Panc1 (cell line): ENCODE measurements at places on chromosomes 11 and 22.

- no peak for DNase-seq
These were observed 396.4 kb downstream of the METTL15 start for GRCh38 chr11:28504555-28505110.

DNA sequence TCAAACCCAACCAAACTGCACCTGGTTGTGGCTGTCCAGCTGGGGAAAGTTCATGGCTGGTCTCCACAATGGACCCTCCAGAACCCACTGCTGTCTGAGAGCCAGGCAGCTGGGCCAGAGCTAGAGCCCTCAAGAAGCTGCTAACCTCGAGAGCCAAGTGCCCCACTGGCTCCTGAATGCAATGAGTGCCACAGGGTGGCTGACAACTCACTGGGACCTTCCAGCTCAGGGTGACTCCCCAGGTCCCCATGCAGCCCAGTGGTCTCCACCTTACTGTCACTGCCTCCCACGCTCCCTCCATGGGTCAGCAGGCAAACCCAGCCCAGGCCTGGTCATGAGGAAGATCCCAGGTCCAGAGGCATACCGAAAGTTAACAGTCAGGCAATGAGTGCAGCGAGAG is 8.0 kb upstream of the CHST1 start:
- DNase-seq, result no peak

- no peak for DNase-seq
These were observed 45.6 kb downstream of the EIF3F start for GRCh38 chr11:8032576-8033304.

GRCh38 chr11:76135491-76135890 is 70.8 kb downstream of the WNT11 start:
- DNase-seq, result no peak

DNA sequence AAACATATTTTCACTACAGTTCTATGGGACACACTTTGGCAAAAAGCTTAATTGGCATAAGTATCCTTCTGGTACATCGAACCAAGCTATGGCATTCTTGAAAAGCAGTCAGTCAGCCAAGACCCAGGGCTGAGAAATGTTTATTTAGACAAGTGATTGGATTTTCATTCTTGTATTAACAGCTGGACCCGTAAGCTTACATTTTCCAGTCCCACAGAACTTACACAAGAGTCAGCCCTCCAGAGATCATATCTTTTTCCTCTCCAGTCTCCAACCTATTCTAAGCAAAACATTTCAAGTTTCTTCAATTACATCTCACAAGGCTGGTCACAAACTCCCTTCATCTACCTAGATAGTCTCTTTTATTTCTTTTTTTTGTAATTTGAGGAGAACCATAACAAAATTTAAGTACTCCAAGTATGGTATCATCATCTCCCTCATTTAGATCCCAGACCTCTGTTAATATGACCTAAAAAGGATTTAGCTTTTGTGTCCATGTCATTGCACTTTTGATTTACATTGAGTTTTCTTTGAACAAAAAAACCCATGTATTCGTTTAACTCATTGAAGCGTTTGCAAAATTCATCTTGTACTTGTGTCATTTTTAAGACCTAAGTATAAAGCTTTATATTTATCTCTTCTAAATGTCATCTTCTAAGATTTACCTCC is 67.9 kb upstream of the GRK3 start:
- DNase-seq, result no peak

- no peak for DNase-seq
These were observed 48.7 kb upstream of the ZBED5 start for GRCh38 chr11:10906521-10906920.

DNA sequence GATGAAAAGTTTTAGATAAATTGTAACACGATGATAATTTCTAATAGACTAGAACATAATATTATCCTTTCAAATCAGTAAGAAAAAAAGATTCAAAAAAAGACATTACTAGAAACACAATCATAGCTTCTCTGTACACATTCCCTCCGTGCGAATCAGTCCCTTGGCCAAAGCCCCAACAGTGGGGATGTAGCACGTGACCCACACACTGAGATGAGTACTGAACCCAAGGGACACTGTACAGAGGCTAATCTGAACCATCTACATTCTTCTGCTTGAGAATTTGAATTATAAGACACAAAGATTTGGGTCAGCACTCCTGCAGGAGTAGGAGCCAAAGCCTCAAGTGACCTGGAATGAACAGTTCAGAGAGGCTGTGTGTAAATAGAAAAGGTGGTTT is 353.7 kb downstream of the INSC start:
- no peak for DNase-seq

DNA sequence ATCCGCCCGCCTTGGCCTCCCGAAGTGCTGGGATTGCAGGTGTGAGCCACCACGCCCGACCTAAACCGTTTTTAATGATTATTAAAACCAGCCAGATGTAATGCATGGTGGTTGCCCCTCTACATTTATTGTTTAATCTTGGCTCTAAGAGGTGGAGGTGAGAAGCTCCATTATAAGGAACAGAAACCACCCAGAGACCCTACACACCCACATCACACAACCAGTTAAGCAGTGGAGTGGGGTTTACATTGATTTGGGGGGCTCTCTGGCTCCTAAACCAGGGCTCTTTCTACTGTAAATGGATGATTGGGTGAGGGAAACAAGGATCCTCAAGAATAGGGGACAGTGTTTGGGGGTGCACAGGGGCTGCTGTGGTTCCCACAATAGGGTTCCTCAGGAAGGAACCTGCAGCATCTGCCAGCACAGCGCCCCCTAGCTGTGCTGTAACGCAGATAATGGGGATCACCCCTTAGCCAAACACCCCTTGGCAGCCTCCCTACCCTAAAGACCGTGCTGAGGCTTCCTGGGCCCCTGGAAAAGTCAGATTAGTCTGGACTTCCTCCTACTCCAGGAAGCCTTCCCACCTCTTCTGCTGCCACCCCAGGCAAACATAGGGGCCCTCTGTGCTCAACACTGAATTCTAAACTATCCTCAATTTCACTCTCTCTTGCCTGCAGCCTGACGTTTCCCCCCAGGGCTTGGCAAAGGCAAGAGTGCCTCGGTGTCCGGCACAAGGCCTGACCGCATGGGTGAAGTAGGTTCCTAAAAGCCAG is 2.4 kb downstream of the MPST start:
- DNase-seq, result peak; percentile 17

- no peak for DNase-seq
These were observed 91.4 kb upstream of the CTSC start for GRCh38 chr11:88428959-88429358.
